ENCODE measurements at places on chromosomes 16 and 17.
A peak's percentile ranks its signal among the peaks of the same experiment; 100 is the strongest.

DNA sequence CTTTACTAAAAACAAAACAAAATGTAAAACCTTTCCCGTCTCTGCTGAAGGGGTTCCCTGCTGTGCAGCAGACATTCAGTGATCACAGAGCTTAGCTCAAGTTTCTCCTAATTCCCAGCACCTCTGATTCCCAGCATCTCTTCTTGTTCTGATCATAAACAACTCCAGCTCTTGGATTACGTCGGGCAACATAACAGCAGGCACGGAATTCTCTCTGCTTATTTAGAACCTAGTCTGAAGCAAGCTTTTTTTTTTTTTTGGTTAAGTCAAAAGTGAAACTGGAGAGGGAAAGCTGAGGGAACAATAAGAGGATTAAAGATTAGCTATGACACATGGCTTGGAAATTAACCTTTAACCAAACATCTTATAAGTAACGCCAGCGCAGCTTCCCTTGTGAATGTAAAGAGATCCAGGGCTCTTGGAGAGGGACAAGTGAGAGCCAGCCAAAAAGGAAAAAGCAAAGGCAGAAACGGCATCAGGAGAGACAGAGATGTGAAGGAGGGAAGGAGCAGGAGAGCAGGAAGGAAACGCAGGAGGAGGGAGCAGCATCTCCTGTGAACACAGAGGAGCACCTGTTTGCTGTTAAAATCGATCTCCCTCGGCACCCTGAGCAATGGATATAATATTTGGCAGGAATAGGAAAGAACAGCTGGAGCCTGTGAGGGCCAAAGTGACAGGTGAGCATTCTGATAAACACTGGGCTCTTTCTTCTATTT, at the start of gene BCO1:
Gene BCO1, plus strand, starts transcription at position 394 of the 716 bp plus-strand sequence. Its CDS starts 220 bp downstream, at position 614.
- peak; percentile 98 for DNase-seq

DNA sequence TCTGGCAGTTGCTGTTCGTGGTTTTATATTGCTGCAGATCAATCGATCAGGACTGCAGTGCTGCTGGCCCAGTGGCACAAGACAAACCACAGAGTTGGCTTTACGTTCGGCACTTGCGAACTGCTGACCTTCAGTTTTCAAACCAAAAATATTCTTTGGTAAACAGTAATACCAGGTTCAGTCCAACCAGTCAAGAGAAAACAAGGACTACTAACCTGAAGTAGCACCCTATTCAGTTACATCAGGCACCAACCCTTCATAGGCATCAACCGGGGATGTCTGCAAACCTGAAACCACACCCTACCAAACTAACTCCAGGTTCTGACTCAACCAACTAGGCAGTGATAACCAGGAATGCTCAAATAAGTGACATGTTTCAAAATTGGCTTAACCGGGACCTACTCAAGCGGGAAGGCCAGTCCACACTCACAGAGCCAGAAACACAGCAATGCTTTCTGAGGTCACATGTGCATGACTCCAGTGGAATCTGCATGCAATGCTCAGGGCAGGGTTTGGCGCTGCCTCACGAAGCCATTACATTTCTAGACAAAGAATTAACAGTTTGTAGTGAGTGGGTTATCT, 91.1 kb downstream of the SMG6 start:
- peak; percentile 71 for DNase-seq

GRCh38 chr17:73639932-73640331, 4.3 kb downstream of the SDK2 start:
- no peak for DNase-seq

DNA sequence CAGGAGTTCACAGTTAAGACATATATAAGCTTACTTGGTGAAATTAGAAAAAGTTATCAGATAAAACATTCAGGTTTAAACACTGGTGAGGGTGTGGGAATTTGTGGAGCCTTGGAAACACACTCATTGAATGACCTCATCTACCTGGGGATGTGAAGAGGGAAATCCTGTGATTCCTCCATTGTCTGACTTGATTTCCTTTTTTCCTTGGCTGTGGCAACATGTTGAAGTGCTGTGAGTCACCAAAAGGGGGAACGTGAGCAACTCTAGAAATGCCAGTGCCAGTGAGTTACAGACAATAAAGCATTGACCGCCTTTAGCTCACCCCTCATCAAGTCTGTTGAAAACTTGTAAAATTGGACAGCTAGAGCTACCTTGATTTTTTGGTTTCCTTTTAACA, 1.8 kb downstream of the HMOX2 start:
- peak; percentile 75 for DNase-seq

DNA sequence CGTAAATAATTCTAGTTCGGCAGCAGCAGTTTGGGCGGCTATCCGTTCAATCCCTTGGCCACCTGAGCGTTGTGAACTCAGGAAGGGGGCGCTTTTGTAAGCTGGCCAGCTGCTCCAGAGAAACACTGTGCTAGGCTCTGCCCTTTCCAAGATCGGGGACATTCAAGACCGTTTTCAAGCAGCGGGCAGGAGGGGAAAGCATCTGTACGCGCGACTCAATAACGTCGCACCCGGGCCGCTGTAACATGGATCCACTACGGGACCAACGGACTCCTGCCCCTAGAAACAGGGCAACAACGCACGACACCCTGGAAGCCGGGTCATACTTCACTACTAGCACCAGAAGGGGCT, 463 bp downstream of the TOP2A start:
- DNase-seq = peak; percentile 37

DNA sequence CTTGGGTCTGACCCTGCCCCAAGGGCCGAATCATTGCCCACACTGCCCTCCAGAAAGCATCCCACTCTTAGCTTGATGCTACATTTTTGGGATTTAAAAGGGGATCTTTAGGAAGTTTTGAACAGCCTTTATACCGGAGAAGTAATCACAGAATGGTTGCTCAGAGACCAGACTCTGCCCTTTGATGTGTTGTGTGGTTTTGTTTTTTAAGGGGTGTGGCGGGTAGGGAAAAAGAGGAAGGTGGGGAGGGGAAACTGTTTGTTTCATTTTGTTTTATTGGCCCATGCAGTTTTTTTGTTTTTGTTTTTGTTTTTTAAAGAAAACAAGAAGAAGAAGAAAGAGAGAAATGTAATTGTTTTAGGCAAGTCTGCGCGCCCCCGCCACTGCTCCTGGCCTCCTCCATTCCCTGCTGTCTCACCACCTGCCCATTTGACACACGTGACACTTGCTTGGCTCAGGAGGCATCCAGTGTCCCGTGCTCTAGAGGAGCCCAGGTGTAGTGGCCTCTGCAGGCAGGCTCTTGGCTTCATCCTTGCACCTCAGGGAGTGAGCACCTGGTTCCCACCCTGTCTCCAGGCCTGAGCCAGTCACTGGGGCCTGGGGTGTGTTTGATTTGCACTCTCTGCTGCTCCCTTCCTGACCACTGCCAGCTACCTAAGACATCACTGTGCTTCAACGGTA, 35.7 kb downstream of the GNAO1 start:
- DNase-seq = no peak

DNA sequence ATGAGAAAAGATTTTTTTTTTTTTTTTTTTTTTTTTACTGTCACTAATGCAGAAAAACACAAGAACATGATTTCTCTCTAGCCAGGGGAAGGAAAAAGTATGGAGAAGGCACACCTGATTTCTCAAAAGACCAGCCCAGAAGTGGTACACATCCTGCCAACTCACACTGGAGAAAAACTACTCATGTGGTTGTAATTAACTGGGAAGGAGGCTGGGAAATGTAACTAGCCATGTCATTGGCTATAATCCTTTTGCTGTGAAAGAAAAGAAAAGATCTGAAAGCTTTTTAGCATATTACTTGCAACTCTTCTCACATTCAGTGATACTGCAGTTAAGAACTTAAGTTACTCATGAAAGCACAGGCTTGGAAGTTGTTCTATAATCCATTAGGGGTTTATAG, 195.9 kb upstream of the PMFBP1 start:
- DNase-seq = no peak

GRCh38 chr16:2278272-2278608, 10.3 kb upstream of the RNPS1 start:
- peak; percentile 15 for DNase-seq
